ENCODE measurements at places on chromosomes 7 and 10.
A peak's percentile ranks its signal among the peaks of the same experiment; 100 is the strongest.

DNA sequence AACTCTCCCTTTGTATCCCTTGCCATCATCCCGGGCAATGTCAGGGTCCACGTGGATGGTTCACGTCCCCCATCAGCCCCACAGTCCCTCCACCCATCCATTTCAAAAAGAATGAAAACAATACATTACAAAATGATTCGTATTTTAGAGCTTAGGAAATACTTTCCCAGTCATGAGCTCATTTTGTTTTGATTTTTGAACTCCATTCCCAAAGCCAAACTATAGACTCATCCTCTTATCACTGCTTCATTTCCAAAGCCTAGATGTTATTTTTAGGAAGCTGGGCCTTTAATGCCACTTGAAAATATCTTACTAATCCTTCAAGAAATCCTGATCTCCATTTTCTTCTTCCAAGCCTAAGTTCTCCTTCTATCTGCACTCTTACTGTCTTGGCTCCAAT is 72.1 kb downstream of the WNT2 start:
- peak; percentile 76 for DNase-seq

- DNase-seq, result no peak
Measured at GRCh38 chr10:42878134-42878820, 95.7 kb downstream of the BMS1 start.

DNA sequence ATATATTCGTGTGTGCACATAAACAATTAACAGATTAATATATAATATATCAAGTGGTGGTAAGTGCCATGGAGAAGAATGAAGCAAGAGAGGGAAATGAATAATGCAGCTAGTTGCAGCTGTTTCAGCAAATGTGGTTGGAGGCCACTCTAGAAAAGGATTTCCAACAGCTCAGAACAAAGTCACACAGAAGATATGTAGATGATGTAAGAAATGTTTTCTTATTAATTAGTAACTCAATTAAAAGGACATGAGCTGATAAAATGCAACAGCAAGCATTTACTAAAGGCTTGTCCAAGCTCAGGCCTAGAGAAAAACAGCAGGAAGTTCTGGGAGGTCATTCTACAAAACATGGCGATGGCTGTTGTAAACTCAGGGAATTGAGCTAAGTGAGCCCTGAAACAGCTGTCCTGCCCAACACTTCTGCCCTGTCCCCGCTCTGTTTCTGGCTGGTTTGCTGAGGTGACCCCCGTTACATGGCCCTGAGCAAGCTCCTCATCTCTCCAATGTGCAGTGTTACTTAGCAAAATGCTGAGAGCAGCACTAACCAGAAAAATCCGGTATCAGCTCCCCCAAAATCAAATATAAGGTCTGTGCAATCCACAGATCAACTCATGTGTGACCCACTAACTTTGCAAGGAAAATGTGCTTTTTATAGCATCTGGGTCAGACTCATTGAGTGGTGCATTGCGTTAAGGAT is 23.4 kb upstream of the C10orf67 start:
- no peak for DNase-seq

GRCh38 chr10:62801871-62802270 is 2.6 kb upstream of the ADO start:
- no peak for DNase-seq

- no peak for DNase-seq
Measured at GRCh38 chr7:55093674-55094073, 74.9 kb downstream of the EGFR start.

- no peak for DNase-seq
Measured at GRCh38 chr7:99505324-99505662, 831 bp downstream of the ZKSCAN5 start.

DNA sequence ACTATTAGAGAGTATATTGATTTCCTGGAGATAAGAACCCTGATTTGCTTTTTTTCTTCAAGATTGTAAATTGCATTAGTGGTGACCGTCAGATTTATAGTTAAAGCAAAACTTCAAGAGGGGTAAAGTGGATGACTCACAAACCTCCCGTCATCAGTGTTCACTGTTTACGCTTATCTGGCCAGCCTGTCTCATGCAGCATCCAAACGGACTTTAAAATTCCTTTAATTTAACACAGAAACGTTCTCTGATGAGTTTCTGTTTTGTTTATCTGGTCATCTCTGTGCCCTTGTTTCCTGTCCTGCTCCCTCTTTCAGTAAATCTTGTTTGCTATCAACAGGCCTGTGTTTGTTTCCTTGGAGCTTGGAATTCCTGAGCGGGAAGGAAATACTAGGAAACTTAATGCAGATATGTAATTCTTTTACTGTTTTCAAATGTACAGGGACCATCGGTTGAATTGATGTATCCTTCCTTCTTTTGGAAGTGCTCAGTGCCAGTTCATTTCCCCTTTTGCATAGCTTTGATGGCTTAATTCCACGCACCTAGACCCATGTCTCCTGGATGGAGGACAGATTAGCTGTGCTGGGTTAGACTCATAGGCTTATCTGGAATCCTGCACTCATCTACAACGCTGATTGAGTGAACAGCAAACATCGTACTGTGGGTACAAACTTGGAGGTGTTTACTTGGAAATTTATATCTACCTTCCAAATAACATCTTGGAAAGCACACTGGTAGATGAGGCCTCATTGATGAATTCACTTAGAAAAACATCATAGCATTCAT is 21.3 kb downstream of the PTPRE start:
- no peak for DNase-seq

DNA sequence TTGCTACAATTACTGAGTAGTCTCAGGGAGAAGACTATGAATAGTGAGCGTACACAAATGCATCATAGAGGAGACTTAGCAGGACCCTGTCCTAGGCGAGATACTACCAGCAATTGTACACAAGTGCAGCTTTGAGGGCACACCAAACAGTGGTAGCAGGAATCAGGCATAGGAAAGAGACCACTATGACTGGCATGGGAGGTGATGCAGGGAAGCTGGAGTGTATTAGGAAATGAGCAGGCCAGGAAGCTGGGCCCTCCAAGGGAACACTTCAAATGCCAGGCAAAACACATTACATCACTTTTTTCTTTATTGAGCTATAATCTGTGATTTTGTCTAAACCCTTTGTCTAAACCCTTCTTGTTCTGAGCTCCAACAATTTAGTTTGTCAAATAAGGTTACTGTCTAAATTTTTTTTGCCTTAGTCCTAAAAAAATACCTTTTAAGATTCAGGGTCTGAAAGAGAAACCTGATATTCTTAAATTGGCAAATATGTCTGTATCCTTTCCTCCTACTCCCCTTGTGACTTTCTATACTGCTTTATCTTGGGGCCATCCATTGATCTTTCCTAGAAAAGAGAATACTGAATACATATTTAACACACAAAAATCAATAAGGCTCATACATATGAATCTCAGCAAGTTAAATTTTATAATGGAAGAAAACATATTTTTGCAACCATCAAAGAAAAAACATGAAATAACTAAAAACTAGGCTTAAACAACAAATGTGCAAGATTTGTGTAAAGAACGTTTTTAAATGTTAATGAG is 193.8 kb upstream of the PHYHIPL start:
- no peak for DNase-seq

DNA sequence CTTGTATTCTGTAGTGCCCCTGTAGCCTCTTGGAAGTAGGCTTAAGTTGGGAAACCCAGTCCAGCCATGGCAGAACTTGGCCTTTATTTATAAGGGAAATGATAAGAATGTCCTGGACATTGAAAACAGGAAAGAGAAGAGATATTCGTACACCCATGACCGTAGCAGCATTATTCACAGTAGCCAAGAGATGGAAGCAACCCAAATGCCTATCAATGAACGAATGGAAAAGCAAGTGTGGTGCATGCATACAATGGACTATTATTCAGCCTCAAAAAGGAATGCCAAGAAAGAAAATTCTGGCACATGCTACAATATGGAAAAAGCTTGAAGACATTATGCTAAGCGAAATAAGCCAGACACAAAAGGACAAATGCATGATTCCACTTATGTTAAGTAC is 315.3 kb downstream of the CXCL12 start:
- no peak for DNase-seq

All from fibroblast of skin of scalp (primary cell).